GM19239 (cell line): ENCODE measurements at places on chromosomes 1 and 21.

DNA sequence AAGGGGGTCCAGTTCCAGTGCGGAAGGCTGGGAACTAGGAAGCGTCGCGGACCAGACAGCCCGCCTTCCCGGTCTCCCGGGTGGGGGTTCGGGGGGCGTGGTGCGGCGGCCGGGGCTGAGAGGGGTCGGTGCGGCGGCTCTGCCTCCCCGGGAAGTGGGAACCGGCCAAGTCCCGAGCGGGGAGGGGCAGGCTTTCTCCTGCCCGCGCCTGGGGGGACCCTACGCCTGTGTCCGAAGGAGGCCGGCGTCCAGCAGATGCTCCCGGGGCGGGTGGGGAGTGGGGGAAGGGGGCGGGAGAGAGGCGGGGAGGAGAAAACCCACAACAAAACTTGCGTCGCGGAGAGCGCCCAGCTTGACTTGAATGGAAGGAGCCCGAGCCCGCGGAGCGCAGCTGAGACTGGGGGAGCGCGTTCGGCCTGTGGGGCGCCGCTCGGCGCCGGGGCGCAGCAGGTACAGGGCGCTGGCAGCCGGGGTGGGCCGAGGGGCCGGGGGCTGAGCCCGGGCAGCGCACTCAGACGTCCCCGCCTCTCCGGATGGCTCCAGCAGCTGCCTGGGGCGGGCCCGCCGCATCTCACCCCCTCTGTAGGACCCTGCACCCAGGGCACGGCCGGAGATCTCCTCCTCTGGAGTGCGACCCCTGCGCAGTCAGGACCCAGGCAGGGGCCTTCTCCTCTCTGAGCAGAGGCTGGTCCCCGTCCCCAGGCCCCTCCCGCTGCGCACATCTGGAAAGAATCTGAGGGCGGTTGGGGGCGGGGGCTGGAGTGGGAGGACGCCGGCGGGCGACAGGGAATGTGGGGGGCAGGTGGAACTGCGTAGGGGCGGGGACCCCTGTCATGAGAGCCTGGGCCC lies at the start of gene PODN:
TSS of gene PODN (plus strand) at position 355 of the 849 bp plus-strand sequence. CDS start 7,643 bp downstream, outside the sequence.
- no peak for DNase-seq

DNA sequence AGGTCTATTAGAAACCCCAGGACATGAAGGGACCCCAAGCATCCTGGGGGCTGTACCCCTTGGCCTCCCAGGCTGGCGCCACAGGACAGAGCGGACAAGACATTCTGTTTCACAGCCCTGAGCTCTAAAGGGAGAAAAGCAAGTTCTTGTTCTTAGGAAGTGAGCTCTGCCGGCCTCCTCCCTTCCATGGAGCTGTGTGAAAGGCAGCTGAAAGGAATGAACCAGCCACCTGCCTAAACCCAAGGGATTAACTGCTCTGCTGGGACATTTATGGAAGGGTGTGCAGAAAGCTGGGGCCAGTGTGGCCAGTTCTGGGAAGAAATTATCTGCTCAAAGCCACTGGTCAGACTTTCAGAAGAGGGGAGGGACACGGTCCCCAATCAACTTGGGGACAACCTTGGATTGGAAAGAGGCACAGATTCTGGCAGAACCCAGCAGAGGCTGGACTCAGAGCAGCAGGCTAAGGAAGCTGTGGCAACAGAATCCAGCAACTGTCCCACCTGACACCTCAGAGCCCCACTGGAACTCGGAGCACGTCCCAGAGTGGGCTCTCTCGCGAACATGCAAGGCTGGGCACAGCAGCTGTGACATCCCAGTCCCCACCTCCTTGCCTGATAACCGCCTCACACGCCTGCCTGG lies 2.1 kb downstream of the KLHL21 start:
- DNase-seq, result no peak

- no peak for DNase-seq
Observed at GRCh38 chr1:174258148-174258550, 98.8 kb downstream of the RABGAP1L start.

DNA sequence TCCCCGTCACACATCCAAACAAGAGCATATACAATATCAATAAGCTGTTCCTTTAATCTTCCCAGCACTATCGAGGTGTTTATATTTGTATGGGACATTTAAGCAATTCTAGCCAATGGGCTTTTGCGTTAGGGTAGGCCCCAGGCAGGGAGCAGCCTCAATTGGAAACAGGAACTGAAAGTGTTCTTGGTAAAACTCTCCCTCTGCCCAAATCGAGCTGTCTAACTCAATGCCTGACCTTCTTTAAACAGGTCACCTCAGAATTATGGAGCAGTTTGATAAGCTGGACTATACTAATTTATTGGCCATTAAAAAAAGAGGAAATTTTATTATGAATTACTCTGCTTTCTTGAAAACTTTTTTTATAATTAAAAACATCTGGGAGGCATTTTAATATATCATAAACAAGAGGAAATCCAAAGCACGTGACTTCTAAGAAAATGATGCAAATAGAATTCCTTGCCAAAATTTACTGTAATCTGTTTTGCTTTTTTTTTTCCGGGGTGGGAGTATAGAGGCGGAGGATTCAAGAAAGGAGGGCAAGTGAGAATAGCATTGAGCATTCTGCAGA lies 498.1 kb downstream of the LMO4 start:
- peak; percentile 29 for DNase-seq

GRCh38 chr1:220764757-220765156 lies 16.6 kb downstream of the MTARC2 start:
- no peak for DNase-seq

- DNase-seq, result no peak
Observed at GRCh38 chr1:165289556-165289955, 67.0 kb downstream of the LMX1A start.

- no peak for DNase-seq
Observed at GRCh38 chr1:155175927-155176371, 2.3 kb downstream of the TRIM46 start.

- peak; percentile 20 for DNase-seq
Observed at GRCh38 chr1:88180449-88181108, 503.5 kb upstream of the PKN2 start.
